Stimulated activated naive CD8-positive, alpha-beta T cell treated with anti-CD3 and anti-CD28 coated beads, Interleukin-15, Interleukin-2, amounts not matched to agents 100 U/mL and 50 U/mL, for 24 hours (primary cell): ENCODE measurements at places on chromosomes 5 and 9.

GRCh38 chr5:129760636-129761325, 12.9 kb downstream of the MINAR2 start:
- DNase-seq: no peak

- DNase-seq: no peak
Measured at GRCh38 chr5:138386290-138386689, 33.8 kb downstream of the KDM3B start.

DNA sequence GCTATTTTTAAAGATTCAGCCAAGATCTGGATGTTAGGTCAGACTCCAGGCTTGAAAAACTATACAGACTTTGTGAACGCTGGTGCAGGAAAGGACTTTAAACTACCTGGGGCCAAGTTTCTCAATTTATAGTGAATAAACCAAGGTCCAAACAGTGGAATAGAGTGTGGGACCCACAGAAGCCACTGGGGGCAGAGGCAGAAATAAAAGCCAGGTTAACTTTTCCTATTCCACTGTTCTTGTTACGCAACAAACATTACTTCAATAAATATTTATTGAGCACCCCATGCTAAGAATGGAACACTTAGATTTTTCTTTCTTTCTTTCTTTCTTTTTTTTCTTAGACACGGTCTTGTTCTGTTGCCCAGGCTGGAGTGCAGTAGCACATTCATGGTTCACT, 11.0 kb upstream of the HAVCR1 start:
- DNase-seq: no peak

DNA sequence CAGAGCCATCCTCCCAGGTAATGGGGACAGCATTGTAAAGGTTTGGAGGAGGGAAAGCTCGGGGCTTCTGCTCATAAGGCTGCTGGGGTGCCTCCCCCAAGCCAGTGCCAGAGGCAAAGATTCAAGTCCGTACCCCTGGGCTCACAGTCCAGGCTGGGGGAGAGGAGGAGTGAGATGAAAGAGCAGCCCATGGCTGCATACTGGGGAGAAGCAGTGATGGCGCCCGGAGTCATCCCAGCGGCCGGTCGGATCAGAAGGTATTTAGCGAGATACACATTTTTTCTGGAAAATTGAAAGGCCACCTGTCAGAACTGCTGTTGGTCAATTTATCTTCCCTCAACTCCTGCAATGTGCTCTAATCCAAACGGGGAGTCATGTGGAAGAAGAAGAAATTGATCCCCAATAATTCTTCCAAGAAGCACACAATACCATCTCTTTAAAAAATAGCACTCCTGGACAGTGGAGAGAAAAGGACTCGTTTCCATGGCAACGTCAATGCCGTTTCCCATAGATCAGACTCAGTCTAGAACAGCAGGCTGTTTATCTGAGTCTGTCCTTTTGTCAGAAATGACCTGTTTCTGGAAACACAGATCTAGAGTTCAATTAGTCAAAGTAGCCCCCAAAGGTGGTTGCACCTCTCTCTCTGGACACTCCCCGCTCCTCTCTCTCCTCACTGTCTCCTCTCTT, 65.9 kb downstream of the NSG2 start:
- no peak for DNase-seq

DNA sequence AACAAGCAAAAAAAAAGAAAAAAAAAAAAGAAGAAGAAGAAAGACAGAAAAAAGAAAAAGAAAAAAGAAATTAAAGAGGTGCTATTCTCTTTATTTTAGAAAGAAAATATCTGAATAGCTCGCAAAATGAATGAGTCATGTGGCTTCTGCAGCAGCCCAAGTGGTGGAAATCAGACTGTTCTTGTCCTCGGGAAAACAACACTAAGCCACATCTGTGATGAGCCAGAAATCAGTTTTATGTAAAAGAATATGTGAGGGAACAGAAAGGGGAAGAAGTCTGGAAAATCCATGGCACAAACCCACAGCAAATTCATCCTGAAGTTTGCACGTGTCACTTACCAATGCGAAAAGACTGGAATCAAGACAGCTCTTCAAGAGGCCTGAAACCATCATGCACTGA, 118.7 kb upstream of the GAS1 start:
- no peak for DNase-seq

DNA sequence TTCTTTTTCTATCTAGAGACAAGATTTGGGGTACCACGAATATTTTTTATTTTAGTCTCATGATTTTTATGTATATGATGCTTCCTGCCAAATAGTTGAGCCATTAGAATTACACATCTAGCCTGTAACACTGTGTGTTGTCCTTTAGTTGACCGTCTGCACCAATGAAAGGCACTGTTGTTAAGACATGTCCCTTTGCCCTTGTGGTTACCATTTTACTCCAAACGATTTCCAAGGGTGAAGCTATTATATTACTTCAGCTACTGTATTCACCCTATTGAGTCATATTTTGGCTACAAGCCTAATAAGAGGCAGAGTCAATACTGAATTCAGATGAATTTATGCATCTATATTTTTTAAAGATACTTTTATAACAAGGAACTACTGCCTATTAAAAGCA, 207.6 kb downstream of the CETN3 start:
- no peak for DNase-seq
